Type B pancreatic cell (in vitro differentiated cells): ENCODE measurements at places on chromosomes 6 and 20. TPM values are rescaled to one million over a fixed set of nuclear protein-coding genes. Genes with fewer than 3 reads are reported as not detected.
A peak's percentile ranks its signal among the peaks of the same experiment; 100 is the strongest.

DNA sequence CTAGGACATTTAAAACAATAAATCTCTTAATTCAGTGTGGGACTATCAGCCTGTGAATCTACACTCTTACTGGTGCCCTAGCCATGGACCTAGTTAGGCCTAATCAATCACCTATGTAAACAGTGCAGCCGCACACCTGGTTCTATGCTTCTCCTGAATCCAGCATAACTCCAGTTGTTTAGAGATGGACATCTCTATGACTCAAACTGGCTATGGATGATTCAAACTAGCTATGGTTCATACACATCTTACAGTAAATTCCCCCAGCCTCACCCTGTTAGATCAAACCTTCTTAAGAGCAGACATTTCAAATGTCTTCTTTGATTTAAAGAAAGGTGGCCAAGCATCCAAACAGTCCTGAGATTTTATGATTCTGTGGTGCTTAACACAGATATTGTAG lies 34.7 kb downstream of the SLC35B3 start:
- H3K27ac ChIP-seq, result no peak overlapping the region
- H3K4me1 ChIP-seq, result no peaks in the 10 kb centered on the region
- no peak for DNase-seq
- no peaks in the 10 kb centered on the region for H3K27me3 ChIP-seq

DNA sequence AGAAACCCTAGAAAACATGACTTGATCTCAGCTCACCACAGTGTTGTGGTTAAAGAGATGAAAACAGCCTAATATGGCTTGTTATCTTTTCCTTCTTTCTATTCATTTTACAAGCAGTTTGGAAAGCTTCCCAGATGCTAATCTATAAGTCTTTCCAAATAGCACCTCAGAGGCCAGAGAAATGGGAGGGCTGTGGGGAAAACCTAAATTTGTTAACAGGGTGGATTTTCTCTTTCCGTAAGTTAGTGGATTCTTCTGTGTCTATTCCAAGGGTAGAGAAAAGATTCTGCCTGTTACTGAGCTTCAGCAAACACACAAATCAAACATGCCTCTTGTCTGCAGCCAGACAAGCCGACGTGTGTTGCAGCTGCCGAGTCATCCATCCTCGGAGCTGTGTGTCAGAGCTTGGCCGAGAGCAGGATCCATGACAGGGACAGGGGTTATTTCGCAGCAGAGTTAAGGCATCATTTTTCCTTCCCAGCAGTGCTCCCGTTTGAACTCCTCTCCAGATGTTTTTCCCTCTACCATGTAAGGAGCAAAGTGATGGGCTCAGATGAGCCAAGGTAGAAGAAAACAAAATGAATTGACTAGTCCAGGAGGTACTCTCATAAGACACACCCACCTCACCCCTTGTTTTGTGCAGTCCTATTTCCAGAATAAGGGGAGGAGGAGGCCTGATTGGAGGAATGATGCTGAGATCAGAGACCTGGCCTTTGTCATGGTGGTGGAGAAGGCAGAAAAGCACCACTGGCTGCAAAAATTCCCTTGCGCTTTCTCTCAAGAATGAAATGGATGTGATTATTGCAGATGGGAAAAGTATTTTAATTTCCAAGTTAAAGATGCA lies 560.0 kb downstream of the C6orf118 start:
- no peak overlapping the region for H3K4me3 ChIP-seq
- no peak overlapping the region for H3K27ac ChIP-seq
- peaks cover 7% of the 10 kb centered on the region for H3K4me1 ChIP-seq

GRCh38 chr6:168315596-168315995 lies 4.0 kb downstream of the DACT2 start:
- DNase-seq, result no peak
- peak overlapping the region; percentile 61 for H3K27ac ChIP-seq
- peaks cover 53% of the 10 kb centered on the region for H3K4me1 ChIP-seq
- H3K36me3 ChIP-seq, result peaks cover 6% of the 10 kb centered on the region
- H3K27me3 ChIP-seq, result peaks cover 17% of the 10 kb centered on the region
- peak overlapping the region; percentile 77 for H3K4me3 ChIP-seq

DNA sequence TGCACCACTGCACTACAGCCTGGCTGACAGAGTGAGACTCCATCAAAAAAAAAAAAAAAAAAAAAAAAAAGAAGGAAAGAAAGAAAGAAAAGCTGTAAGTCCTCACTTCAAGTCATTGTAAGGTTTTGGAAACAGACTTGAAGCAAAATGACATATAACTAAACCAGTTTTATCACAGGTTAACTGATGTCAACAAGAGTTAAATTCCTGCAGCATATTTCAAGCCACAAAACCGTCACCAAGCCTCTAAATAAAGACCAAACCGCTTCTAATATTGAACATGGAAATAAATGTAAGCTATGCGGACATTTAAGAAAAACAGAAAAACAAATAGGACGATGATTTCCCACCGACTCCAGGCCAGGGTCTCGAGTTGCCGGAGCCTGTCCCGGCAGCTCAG lies 88.9 kb upstream of the RPS6KA2 start:
- H3K27ac ChIP-seq, result no peak overlapping the region
- H3K4me3 ChIP-seq, result no peak overlapping the region
- peaks cover 25% of the 10 kb centered on the region for H3K27me3 ChIP-seq
- no peaks in the 10 kb centered on the region for H3K36me3 ChIP-seq

- H3K27ac ChIP-seq, result no peak overlapping the region
- H3K4me3 ChIP-seq, result no peak overlapping the region
- peaks cover 7% of the 10 kb centered on the region for H3K4me1 ChIP-seq
- no peak for DNase-seq
- H3K36me3 ChIP-seq, result peaks cover 13% of the 10 kb centered on the region
These were observed 4.6 kb upstream of the GJB7 start for GRCh38 chr6:87333591-87334181.

- no peak for DNase-seq
- no peaks in the 10 kb centered on the region for H3K36me3 ChIP-seq
- H3K4me3 ChIP-seq, result no peak overlapping the region
- H3K27ac ChIP-seq, result no peak overlapping the region
- H3K27me3 ChIP-seq, result no peaks in the 10 kb centered on the region
These were observed 234.7 kb downstream of the RNGTT start for GRCh38 chr6:88728756-88729155.

DNA sequence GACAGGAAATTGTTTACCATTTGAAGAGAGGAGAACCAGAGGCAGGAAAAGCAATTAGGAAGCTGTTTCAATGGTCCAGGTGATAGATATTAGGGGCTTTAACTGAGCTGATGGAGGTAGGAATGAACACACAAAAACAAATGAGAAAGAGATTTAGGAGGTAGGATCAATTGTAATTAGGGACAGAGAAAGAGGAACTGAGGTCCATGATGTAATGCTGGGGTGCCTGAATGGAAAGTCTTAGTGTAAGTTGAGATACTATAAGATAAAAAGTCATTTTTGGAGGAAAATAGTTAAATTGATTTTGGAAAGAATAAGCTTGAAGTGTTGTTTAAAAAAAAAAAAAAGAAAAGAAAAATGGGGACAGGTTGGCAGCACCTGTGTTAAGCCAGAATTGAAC lies 58.5 kb upstream of the B3GAT2 start:
- peaks cover 3% of the 10 kb centered on the region for H3K27me3 ChIP-seq
- H3K4me1 ChIP-seq, result peaks cover 12% of the 10 kb centered on the region
- no peak overlapping the region for H3K4me3 ChIP-seq
- H3K27ac ChIP-seq, result no peak overlapping the region

DNA sequence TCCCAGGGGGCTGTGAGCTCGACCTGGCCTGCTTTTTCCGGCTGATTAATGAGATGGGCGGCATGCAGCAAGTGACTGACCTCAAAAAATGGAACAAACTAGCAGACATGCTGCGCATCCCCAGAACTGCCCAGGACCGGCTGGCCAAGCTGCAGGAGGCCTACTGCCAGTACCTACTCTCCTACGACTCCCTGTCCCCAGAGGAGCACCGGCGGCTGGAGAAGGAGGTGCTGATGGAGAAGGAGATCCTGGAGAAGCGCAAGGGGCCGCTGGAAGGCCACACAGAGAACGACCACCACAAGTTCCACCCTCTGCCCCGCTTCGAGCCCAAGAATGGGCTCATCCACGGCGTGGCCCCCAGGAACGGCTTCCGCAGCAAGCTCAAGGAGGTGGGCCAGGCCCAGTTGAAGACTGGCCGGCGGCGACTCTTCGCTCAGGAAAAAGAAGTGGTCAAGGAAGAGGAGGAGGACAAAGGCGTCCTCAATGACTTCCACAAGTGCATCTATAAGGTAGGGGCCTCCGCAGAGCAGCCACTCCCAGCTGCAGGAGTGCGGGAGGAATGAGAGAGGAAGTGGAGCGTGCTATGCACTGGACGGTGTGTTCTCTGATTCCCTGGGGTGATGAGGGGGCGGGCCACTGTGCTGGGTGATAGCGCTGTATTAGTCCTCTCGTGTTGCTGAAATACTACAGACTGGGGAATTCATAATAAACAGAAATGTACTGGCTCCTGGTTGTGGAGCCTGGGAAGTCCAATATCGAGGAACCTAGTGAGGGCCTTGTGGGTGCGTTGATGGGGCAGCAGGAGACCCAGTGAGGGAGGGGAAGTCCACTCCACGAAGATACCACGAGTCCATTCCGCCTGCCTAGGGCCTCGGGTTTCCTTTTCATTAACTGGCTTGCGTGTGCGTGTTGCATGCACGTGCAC lies 161.7 kb downstream of the DTNBP1 start:
- H3K4me1 ChIP-seq, result peaks cover 25% of the 10 kb centered on the region
- no peak overlapping the region for H3K4me3 ChIP-seq
- DNase-seq, result no peak
- peaks cover 20% of the 10 kb centered on the region for H3K36me3 ChIP-seq
- H3K27ac ChIP-seq, result peak overlapping the region; percentile 16
- H3K27me3 ChIP-seq, result no peaks in the 10 kb centered on the region

GRCh38 chr6:168645326-168645725 lies 204.3 kb downstream of the SMOC2 start:
- H3K27ac ChIP-seq, result no peak overlapping the region
- peaks cover 6% of the 10 kb centered on the region for H3K27me3 ChIP-seq
- H3K4me1 ChIP-seq, result peaks cover 37% of the 10 kb centered on the region
- no peak overlapping the region for H3K4me3 ChIP-seq

- no peak for DNase-seq
- H3K27me3 ChIP-seq, result peaks cover 4% of the 10 kb centered on the region
- no peaks in the 10 kb centered on the region for H3K36me3 ChIP-seq
These were observed 1107.8 kb upstream of the FLRT3 start for GRCh38 chr20:15445056-15445840.

- H3K4me3 ChIP-seq, result no peak overlapping the region
- no peak for DNase-seq
- H3K4me1 ChIP-seq, result peaks cover 6% of the 10 kb centered on the region
These were observed 144.6 kb downstream of the SOBP start for GRCh38 chr6:107634324-107635056.

DNA sequence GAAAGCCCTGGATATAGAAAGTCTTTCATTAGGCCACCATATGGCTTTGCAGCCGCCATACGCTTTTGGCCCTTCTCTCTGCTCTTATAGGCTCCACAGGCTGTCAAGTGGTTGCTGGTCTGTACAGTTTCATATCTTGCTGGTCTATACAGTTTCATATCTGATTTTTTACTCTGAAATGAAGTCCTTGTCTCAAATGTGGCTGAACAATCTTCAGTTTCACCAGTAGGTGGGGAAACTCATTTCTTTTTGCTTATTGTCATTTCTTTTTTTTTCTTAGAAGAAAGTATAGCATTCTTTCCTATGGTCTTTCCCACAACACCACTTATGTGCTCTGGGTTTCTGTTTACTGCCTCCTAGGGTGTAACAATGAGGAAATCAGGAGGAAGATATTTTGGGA lies 771.4 kb upstream of the MMS22L start:
- no peak for DNase-seq
- H3K4me1 ChIP-seq, result peaks cover 11% of the 10 kb centered on the region
- H3K27ac ChIP-seq, result no peak overlapping the region

GRCh38 chr20:43726811-43727338 lies at the start of gene GTSF1L:
Gene GTSF1L (minus strand): TSS chr20:43727002. CDS start chr20:43726694, 308 bp downstream.
- no peaks in the 10 kb centered on the region for H3K27me3 ChIP-seq
- no peak for DNase-seq
- no peak within 1 kb of the TSS for H3K4me3 ChIP-seq
- H3K4me1 ChIP-seq, result peaks cover 6% of the 10 kb centered on the region
- H3K27ac ChIP-seq, result no peak within 1 kb of the TSS

DNA sequence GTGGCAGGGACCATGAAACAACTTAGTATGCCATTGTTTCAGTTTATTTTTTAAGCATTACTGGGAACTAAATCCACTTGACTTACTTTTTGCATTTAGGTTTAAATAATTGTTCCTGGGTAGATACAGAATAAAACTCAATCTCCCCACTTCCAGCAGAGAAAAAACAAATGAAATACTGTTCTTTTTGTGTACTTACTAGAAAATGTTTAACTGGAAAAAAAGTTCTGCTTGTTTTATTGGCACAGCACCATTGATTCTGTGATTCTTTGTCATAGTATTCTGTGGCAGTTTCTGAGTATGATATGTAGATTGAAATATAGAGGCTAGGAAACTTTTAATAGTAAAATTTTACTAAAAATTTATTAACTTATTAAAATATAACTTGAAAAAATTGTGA lies 10.2 kb downstream of the ASXL1 start:
- peaks cover 42% of the 10 kb centered on the region for H3K4me1 ChIP-seq
- no peak for DNase-seq
- peak overlapping the region; percentile 21 for H3K27ac ChIP-seq
- peak overlapping the region; percentile 4 for H3K4me3 ChIP-seq
- peaks cover 15% of the 10 kb centered on the region for H3K36me3 ChIP-seq
- no peaks in the 10 kb centered on the region for H3K27me3 ChIP-seq

- no peak overlapping the region for H3K27ac ChIP-seq
- no peak for DNase-seq
- no peaks in the 10 kb centered on the region for H3K27me3 ChIP-seq
- no peaks in the 10 kb centered on the region for H3K4me1 ChIP-seq
These were observed 609.3 kb upstream of the IMPG1 start for GRCh38 chr6:76681781-76682180.

GRCh38 chr6:149938571-149939355 lies 3.1 kb upstream of the ULBP2 start:
- H3K27ac ChIP-seq, result peak overlapping the region; percentile 60
- no peak for DNase-seq
- H3K27me3 ChIP-seq, result peaks cover 98% of the 10 kb centered on the region
- peaks cover 9% of the 10 kb centered on the region for H3K4me1 ChIP-seq
- peaks cover 3% of the 10 kb centered on the region for H3K36me3 ChIP-seq

- peak; percentile 73 for DNase-seq
- H3K4me3 ChIP-seq, result peak overlapping the region; percentile 95
- peaks cover 3% of the 10 kb centered on the region for H3K36me3 ChIP-seq
- peak overlapping the region; percentile 88 for H3K27ac ChIP-seq
These were observed 619 bp downstream of the RREB1 start for GRCh38 chr6:7108196-7108963.

DNA sequence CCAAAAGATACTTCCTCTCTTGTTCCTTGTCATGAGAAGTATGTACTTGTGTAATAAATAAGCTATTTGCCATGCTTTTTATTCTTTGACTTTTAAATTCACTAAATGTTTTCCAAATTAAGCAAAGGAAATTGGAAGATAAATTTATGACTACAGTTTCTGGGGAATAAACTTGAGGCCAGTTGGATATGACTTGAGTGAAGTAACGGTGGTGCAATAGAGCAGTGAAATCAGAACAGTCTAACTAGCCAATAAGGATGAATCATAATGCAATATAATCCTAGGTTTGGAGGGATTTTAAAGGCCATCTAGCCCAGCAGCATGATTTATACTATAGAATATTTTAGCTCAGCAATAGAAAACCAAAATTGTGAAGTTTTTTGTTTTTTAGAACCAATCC lies 183.8 kb upstream of the TCF21 start:
- H3K27ac ChIP-seq, result no peak overlapping the region
- no peak for DNase-seq
- no peaks in the 10 kb centered on the region for H3K4me1 ChIP-seq
- no peaks in the 10 kb centered on the region for H3K27me3 ChIP-seq

The TSBP1 gene
- total RNA-seq, result not detected in 2 replicates

The PI16 gene
- total RNA-seq, result not detected in 2 replicates

The GMNN gene
- total RNA-seq, result 38.0 and 66.3 TPM in 2 replicates

The ATG5 gene
- total RNA-seq, result 27.8 and 39.3 TPM in 2 replicates

The C6orf118 gene
- 0.50 and 6.1 TPM in 2 replicates for total RNA-seq

The TBXT gene
- 0.85 and 2.0 TPM in 2 replicates for total RNA-seq

The SCUBE3 gene
- 14.7 and 14.9 TPM in 2 replicates for total RNA-seq

The CLVS2 gene
- 0.62 and 0.75 TPM in 2 replicates for total RNA-seq

The CCN5 gene
- not detected in 2 replicates for total RNA-seq

The OR2J3 gene
- not detected in 2 replicates for total RNA-seq

The SLC13A3 gene
- 3.2 and 7.9 TPM in 2 replicates for total RNA-seq
